Astrocyte of the cerebellum (primary cell): ENCODE measurements at places on chromosomes 2 and 18.
A peak's percentile ranks its signal among the peaks of the same experiment; 100 is the strongest.

DNA sequence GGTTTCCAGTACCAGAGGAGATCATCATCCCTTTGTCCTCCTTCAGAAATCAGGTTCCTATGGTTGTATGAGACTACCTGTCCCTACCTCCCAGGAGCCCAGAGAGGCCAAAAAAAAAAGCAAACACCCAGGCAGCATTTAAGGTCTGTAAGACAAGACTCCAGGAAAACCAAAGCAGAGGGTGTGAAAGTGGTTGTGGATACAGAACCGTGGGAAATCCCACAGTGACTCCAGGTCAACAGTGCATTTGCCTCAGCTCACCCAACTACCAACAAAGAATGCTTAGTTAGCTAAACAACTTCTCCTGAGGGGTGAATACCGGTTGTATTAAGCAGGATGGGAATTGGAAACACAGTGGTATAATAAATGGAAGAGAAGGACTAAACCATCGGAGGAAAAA is 83.6 kb downstream of the LBH start:
- DNase-seq, result no peak

DNA sequence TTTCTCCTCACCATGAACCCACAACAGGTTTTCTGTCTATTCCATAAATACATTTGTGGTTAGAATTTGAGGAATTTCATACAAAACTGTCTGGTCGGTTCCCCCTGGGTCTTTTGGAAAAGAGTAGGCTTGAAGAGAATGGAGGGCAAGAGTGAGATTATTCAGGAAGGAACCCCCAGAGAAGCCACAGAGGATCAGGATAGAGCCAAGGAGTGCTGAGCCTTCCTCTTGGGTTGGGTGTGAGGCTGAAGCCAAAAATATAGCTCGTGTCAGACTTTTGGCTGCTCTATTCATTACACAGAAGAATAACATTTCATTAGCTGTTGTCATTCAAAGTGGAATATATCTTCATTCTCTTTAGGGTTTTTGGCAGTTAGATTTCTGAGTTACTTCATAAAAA is 45.9 kb upstream of the YES1 start:
- peak; percentile 48 for DNase-seq

DNA sequence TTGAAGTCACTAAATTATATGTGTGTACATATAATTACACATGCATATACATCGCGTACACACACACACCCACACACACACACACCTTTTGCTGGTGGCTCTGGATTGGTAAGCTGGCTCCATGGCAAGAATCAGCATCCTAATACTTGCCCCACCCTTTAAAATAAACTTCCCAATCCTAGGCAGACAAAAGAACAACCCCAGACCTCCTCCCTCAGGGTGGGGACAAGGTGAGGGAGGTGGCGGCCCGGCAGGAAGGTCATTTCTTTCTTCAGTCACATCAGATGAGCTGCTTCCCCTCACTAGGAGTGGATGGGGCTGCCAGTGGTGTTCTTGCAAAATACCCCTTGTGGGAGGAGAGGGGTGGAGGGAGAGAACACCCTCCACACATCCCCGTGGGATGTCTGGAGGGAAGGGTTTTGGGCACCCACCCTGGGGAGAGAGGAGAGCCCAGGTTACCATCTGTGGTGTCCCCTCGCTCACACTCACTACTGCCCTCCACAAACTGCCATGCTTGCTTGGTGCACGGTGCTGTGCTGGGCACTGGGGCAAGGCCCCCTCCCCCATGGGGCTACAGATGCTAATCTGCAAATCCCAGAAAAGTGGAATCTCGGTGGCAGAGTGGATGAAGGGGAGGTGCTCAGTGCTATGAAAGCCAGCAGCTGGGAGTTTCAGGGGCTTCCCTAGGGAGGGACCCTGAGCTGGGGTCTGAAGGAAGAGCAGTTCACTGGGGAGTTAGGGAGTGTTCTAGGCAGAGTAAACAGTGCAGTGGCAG is 64.0 kb downstream of the ODC1 start:
- DNase-seq, result no peak

GRCh38 chr18:44425161-44425560 is 255.5 kb upstream of the SETBP1 start:
- DNase-seq, result no peak

- no peak for DNase-seq
Observed at GRCh38 chr2:15120631-15121030, 440.5 kb downstream of the NBAS start.

DNA sequence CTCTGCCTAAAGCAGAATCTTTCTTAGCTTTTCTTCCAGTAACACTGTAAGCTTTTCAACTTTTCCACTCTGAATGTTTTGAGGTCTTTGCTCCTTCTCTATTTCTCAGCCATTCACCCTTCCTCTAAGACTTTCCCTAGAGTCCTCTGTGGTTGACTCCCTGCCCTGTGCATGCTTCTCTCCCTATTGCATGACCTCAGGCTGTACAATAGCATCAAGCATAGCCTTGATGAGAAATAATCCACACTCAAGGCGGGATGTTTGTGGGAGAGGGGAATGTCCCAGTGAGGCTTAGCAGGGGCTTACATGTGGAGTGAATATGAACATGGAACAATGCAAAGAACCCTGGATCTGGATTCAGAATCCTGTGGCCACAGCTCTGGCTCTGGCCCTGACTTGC is 48.4 kb upstream of the IGFBP5 start:
- DNase-seq, result no peak

- no peak for DNase-seq
Observed at GRCh38 chr2:66869076-66869475, 434.2 kb downstream of the MEIS1 start.

DNA sequence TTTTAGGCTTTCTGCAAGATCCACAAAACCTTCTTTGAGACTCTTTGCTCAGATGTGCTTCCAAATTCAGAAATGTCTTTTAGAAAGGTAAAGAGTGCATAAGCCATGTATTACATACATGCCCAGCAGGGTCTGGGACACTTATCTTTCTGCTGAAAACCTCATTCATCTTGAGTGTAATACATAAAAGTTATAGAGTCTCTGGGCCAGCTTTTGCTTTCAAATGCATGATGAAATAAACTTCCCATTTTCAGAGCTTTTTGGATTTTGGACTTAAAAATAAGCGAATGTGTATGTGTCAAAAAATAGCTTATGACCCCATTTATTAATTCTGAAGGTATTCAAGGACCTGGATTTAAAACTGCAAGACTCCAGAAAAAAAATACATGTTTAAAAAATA is 8.0 kb downstream of the CYRIA start:
- no peak for DNase-seq

DNA sequence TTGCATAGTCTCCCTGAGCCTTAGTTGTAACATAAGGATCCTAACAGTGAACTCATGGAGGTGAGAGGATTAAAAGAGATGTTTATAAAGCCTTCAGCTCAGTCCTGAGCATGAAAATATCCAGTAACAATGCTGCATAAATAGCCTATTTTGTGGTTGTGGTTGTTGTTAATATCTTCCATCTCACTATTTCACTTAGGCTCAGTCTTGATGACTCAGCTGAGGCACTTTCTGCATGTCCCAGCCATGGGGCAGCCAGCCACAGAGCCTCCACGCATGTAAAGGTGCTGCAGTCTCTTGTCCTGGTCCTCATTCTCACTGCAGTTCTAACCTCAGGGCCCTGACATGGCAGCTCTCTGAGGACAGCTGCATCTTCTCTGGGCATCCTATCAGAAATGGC is 218.8 kb upstream of the PKDCC start:
- no peak for DNase-seq

- DNase-seq, result no peak
Observed at GRCh38 chr18:56043641-56044061, 455.7 kb upstream of the TCF4 start.

DNA sequence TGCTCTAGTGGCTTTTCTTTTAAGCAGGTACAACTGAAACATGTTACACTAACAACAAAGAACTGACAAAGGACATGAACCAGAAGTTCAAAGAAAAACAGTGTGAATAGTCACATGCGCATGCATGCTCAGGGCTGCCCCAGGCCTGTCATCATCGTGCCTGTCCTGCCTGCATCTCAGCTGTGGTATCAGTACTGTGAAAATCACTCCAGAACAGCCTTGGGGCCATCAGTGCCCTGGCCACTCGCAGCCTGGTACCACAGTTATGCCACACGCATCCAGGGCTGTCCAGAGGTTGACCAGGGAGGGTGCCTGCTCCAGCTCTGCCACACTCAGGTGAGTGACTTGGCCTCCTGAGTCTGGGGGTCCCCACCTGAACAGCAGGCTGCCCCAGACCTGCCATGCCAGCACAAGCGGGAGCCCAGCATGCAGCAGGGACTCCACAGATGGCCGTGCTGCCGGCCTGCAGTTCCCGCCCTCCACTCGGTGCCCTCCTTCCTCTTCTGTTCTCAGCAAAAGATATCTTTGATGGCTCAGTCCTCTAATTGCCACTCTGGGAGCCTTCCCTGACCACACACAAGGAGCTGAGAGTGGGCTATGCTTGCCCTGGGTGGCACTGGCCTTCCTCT is 12.3 kb downstream of the LIMS2 start:
- DNase-seq, result no peak

GRCh38 chr2:61588566-61588965 is 50.4 kb upstream of the XPO1 start:
- DNase-seq, result no peak

DNA sequence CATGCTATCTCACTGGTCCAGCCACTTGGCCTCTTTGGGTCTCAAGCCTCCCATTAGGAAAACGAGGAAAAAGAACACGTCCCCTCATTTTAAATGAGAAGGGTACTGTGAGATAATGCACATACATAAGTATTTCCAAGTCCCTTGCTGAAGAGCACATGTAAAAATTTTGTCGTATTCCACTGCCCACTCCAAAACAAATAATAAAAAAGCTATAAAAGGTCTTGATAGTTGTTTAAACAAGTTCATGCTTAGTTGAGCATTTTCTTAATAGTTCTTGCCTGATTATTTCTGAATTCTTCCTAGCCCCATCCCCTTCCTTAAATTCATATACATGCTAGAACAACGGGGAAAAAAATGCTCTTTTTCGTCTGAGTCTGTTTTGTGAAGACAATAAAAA is 110.2 kb upstream of the RNU4ATAC start:
- DNase-seq, result no peak

- peak; percentile 32 for DNase-seq
Observed at GRCh38 chr2:142716463-142717242, 160.8 kb upstream of the KYNU start.

DNA sequence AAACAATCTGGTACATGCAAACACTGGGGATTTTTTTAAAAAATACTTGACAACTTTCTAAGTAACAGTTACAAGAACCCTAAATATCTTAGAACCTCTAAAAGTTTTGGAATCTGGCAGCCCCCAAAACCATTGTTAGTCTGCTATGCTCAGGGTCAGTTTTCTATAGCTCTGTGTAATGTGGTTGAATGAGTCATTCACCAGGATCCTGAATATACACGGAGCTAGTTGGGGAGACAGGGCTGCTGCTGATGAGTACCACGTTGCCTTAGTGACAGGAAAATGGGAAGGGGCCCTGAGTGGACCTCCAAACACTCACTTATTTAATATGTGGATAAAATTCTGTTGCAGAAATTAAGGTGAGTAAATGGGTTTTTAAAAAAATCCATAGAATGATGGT is 36.9 kb upstream of the TANC1 start:
- DNase-seq, result peak; percentile 81

DNA sequence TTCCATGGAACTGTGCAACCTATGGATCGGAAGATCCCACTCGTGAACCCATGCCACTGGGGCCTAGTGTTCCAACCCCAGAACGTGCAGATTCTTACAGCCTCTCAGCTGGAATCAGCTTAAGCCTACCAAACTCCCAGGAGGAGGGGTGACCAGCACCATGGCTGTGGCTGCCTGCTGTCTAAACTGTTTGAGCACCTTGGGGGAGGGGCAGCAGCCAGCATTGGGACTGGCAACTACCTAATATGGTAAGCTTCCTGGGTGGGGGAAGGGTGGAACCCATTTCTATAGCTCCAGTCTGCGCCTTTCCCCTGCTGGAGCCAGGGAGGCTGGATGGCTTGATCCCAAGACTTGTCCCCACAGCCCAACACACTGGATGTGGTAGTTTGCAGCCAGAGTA is 10.7 kb upstream of the POLE4 start:
- no peak for DNase-seq

DNA sequence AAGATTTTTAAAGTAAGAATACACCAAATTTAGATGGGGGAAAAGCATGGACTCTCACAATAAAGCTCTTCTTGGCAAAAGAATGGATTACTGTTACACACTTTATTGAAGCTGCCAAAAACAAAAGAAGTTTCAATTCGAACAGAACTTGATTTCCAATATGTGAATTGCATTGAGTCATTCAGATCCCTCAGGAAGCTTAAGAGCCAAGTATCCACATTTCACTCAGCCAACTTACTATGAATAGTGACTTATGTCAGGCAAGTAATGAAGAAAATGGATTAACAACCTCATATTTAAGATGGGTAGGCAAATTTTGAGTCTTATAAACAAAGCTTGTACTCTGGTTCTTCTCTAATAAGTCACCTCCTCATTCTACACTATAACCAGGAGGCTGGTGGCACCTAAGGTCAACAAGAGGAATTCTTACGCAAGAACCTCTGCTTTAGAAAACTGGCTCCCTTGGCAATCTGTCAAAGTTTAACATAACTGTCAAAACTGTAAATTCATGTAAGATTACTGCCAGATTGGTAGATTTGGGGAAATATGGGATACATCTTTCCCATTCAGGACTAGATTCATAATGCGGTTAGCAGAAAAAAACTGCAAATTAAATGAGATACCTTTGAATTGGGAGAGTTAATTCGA is 6.0 kb downstream of the HADHA start:
- no peak for DNase-seq

DNA sequence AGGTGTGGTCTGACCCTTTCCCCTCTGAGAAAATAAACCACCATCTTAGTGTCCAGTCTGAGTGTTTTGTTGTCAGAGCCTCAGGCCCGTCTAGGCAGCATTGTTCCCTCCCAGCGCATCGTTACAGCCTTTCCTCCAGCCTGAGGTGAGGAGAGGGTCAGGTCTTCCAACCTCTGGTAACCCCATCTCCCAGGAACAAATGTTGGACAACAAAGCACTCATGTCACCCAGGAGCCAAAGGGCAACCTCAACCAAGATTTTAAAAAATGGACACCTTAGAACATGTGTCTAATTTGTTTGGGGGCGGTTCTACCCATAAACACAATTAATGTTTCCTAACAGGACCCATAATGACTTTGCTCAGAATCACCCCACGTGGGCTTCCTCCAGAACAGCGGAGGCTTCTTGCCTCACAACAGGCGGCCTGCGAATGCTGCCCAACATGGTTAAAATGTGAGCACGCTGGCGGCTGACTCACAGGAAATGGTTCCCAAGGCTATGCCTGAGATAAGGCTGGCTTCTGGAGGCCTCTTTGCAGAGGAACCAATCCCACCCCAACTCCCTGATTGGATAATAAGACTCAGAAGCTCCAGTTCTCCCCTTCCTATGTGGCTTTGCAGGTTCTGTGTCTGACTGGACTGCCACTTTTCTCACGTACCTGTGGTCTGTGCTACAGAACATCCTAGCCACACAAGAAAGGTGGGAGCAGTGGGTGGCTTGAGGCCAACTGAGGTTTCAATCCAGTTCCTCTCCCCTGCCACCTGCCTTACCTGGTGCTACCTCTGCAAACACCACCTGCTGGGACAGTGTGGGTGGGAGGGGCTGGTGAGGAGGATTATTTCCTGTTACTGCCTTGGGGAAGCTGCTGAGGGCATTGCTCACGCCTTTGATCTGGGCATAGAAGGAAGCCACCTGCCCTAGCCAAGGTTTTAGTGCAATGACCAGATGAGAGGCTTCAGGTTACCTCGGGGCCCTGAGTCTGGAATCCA is 108.8 kb downstream of the B3GNT2 start:
- peak; percentile 83 for DNase-seq

GRCh38 chr18:23336101-23336500 is 117.0 kb upstream of the RIOK3 start:
- DNase-seq, result no peak
